ENCODE measurements at places on chromosomes 12 and 14.

DNA sequence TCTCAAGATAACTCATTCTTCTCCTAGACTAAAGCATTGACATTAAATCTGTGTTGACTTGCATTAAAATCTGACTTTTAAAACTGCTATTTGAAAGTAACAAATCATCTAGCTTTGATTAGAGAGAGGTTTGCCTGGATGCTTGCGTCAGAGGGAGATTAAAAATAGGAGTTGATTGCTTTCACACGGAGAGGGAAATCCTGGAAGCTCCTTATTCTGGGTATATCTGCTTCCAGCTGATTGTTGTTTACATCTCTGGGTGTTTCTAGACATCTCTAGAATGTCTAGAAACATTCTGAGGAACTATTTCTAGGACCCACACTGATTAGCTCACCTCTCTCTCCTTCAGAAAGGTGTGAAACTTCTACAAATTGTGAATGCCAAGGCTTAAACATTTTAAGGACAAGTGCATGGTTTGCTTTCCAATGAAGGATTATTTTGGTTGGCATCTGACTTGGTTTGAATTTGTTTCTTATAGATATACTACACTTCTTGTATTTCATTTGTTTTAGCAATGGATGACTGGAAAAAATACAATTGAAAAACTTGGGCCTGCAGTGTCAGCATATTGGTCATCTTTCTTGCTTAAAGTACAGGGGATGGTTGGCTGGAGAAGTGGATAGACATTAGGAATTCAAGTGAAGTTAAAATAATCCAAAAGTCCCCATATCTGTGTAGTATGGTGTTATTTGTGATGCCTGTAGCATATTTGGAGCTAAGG, 2.1 kb downstream of the DIP2B start:
- DNase-seq = no peak

DNA sequence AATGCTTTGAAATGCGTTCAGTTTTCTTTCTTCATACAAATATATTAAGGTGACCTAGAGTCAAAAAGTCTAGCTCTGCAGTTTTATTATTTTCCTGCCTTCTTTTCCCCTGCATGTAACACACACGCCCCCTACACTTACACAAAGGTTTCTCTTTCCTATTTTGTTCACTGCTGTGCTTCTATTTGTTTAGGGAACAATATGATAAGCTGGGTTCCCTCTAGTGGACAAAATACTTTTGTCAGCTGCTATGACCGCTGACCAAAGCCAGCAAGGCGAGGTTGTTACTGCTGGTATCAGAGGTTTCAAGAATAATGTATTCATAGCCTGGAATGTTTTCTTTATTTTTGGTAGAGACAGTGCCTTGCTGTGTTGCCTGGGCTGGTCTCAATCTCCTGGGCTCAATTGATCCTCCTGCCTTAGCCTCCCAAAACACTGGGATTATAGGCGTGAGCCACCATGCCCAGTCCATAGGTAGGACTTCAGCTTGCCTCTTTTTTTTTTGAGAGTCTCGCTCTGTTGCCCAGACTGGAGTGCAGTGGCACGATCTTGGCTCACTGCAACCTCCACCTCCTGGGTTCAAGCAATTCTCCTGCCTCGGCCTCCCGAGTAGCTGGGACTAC, 33.4 kb downstream of the FNTB start:
- no peak for DNase-seq

DNA sequence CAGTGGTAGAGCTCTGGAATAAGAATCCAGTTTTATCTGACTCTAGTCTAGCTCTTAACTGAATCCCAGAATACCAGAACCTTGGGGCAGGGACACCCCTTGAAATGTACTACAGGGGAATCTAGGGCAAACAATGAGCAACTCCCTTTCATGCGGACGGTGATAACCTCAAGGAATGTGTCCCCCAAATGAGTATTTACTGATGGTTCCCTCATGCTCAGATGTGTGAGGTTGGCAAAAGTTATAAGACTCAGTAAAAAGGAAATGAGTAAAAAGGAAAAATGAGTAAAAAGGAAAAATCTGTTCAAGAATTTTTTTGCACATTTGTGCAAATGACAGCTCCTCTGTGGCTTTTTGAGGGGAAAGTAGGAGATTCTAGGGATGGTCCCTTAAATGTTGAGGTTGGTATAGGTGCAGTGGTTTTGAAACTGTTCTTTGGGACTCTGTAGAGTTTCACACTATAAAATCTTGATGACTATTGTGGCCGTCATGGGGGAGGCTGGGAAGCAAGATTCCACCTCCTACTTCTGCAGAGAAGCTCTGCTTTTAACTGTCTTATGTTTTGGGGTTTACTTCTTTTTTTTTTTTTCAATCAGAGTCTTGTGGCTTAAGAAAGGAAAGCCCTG, 58.6 kb downstream of the NRXN3 start:
- DNase-seq = no peak

GRCh38 chr12:1650260-1650977, 21.4 kb downstream of the WNT5B start:
- DNase-seq = no peak

DNA sequence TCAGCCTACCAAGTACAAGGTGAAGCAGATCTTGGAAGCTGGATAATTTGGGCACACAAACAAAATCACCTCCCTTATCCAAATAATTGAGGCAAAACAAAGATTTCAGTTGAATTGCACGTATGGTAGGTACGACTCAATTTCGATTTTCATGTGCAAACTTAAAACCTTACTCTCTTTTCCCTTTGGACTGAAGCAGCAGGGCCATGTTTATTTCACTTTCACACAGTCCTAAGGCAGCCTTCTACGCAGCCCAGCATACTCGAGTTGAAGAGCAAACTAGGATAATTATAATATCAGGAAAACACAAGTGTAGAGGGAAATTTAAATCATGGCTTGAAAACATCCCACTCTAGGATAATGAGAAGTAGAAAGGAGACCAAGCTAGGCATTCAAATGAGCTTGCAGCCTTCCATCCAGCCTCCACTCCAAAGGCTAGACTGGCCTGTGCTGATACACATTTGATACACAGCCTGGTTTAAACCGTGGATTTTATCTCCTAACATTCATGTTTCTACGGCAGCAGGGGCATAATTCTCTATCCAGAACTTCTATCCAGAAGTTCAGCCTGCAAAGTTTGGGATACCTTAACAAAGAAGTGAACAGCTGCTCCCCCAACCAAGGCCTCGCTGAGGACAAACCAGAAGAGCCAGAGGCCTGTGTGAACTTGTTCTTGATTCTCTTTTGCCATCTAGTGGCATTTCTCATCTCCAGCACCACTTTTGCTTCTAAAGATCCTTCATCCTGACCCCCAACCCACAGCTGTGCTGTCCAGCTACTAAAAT, 2.4 kb upstream of the RNASE7 start:
- no peak for DNase-seq

DNA sequence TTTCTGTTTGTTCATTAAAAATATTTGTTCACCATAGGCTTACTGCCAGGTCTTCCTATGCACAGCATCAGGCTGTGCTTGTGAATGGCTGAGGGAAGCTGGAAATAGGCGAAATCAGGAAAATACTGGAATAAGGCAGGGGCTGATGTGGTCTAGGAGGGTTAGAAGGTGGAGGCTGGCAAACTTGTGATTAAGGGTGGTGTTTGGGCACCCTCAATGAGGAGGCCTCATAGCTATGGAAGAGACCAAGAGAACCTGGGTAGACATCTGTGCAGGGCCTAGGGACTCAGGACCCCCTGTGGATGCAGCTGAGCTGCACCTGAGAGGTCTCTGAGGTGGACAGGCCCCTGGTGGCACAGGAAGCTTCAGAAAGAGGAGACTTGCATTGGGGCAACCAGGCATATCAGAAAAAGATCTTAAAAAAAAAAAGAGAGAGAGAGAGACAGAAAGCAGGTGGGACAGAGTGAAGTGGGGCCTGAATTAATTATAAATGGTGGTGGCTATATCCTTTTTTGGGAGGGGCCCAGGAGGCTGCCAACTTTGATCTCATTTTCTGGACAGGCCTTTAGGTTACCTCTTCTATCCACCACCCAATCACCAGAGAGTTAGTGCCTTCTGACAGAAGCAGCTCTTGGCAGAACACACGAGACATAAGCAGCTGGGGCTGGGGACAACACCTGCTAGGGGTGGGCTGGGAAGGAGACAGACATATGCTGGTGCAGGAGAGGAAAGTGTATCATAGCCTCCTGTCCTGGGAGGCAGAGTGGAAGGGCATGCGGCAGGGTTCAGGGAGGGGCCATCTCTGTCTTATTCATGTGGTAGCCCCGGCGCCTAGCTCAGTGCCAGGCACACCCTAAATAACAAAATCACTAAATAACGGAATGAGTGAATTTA, 46.7 kb upstream of the ATP23 start:
- DNase-seq = no peak

GRCh38 chr14:106788534-106788933, 1262.2 kb downstream of the TMEM121 start:
- DNase-seq = no peak

DNA sequence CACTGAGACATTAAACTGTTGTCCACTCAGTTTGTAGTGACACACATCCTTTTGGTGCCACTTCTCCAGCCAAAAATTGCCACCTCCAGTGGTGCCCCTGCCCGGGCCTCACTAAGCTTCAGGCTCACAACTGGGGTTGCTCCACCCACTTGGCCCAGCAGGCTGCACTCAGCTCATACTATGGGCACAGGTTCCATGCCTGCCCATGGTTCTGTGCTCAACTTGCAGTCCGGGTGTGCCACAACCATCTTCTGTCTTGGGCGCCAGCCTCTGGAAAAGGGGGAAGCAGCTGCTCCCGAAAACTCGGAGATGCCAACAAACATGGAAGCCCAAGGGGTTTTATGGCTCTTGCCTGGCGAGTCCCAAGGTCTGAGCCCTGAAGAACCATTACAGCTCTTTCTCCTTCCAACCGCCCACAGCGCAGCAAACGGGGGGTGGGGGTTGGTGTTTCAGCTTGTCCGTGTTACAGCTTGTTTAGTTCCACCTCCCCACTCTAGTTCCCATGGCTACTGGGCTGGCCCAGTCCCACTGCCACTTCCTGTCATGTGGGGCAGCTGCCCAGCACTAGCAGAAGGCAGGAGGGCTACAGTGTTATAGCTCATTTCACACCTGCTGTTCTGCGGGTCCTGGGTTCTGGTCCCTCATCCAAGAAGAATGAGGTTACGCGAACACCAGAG, 998.3 kb downstream of the SLC16A7 start:
- no peak for DNase-seq

DNA sequence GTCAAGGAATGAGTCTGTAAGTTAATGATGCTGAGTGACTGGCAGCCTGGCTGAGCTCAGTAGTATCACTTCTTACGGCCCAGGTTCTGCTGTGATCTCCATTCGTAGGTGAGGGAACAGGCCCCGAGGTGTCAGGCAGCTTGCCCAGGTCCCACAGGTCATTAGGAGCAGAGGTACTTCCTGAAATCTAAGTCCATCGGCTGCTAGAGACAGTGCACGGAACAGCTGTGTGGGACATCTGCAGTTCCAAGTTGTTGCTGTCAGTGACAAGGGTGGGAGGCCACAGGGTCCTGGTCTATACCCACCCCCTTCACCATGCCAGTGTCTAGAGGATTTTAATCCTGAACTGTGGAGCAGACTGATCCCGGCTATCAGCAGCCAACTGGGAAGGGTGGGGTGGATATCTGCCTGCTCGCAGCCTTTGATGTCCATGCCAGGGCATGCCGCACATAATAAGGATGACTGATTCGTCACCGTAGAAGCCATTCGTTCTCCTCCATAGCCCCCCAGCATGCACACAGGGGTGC, 82.3 kb upstream of the RIN3 start:
- DNase-seq = no peak

- peak; percentile 21 for DNase-seq
Measured at GRCh38 chr14:105554022-105554421, 27.6 kb downstream of the TMEM121 start.

- no peak for DNase-seq
Measured at GRCh38 chr12:49369411-49370145, 2.3 kb downstream of the SPATS2 start.

DNA sequence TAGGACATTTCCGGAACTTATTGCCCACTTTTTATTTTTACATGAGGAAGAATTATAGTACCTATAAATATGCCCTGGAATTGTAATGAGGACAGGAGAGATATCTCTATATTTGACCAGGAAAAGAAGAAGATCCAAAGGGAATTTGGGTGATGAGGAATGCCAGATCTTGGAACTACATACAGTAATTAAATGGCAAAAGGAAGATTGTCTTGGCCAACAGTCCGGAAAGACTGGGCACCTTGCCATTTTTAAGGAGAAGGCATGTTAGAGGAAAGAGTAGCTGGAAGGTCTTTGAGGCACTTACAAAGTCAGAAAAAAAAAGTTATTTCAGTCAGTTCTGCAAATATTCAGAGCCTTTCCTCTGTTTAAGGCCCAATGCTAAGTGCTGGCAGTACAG, 616.4 kb downstream of the MED13L start:
- DNase-seq = no peak

- no peak for DNase-seq
Measured at GRCh38 chr14:106657460-106657859, 1131.1 kb downstream of the TMEM121 start.

DNA sequence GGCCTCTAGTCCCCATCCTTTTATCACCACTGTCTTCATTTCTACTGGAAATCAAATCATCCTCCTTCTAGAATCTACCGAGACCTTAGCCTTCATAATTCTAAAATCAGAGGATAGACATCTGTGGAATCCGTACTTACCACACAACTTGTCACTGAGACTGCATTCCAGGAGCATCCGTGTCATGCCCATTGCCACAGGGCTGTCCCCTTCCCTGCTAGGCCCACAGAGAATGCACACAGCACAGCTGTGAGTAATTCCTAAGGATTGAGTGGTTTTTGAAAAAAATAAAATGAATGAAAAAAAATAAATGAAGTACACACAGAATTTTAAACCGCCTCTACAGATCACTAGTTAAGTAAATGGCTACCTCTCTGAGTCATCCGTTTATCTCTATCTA, 21.0 kb upstream of the MAGOHB start:
- no peak for DNase-seq

GRCh38 chr12:93722835-93723567, 45.8 kb downstream of the CRADD start:
- DNase-seq = no peak

DNA sequence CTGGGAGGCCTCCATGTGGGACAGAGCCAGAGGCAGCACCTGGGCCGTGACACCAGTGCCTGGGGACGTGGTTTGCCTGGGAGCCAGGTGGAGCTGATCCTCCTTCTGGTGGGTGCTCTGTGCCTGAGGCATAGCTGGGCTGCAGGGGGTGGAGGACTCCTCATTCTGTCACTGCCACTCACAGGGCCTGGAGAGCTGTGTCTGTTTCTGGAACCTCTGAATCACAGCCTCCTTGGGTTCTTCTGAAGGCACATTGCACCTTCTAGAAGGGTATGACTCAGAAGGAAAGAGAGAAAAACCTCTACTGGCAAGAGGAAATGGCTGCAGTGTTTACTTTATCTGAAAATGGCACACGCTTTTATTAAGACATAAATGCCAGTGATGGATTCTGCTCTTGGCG, 659.8 kb downstream of the VRK1 start:
- DNase-seq = no peak

DNA sequence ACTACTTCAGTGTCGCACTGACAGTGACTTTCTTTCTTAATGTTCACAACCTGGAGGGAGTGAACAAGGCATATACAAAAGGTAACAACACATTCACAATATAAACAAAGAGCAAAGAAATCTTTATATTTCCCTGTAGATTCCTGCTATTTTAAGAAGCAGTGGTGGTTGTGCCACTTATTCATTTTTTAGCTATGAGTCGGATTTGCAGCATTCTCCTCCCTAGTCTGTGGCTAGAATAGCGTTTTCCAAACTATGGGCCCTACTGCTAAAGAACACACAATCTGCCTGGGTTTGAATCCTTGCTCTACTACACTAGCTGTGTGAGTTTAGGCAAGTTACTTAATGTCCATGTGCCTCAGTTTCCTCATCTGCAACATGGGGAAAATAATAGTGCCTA, 18.6 kb upstream of the MDM1 start:
- DNase-seq = no peak

- no peak for DNase-seq
Measured at GRCh38 chr14:75711796-75712211, 50.8 kb downstream of the TTLL5 start.

GRCh38 chr12:91320999-91321398, 138.4 kb upstream of the DCN start:
- no peak for DNase-seq

Data from suprapubic skin (tissue), 4 donors.